ENCODE measurements at places on chromosomes 16 and 17.

DNA sequence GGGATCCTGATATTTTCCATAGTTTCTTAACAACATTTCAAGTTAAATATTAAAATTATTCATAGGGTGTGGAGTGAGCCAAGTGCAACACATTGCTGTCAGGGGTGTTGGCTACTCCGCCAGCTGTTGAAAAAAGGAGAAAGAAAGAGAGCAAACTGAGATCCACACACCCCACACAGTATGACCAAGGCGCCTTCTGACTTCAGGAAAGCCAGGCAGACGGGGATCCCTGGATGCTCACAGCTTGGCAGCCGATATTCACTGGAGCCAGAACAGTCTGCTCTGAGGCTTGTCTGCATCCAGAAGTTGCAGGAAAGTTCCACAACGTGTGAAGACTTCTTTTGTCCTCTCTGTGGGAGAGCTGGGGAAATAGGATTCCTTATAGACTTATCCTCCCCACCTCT is 9.3 kb downstream of the CHD9NB start:
- no peak for DNase-seq

DNA sequence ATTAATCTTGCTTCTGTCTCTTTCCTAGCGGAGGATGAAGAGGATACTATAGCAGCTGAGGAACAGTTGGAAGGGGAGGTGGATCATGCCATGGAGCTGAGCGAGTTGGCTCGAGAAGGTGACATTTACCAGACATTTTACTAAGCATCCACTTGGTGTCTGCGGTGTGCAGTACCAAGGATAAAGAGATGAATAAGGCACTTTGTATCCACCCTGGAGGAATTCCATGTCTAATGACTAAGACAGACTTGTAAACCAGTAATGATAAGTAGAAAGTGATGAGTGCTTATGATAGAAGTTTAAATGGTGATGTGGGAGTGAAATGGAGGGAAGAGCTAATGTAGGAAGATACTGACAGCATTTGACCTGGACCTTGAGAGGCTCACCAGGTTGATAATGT is 12.0 kb downstream of the SRCAP start:
- no peak for DNase-seq

DNA sequence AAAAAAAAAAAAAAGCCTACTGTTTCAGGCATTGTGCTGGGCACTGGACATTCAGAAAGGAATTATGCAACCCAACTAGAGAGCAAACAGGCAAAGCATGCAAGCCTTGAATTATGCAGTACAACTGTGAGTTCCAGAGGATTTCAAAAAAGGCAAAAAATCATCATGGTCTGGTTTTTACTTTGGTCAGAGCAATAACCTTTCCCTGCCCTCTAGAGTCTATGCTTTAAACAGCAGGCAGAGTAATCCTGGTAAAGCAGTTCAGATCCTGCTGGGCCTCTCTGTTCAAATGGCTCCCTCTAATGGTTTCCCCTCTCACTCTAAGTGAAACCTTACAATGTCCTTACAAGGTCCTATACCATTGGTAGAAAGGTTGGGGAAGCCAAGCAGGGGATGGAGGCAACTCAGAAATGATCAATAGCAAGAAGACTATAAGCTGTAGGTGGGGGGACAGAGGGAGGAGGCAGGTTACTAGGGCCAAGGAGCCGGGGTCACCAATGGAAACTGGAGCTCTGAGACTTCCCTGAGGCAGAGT is 4.6 kb upstream of the TAF15 start:
- DNase-seq = no peak

- no peak for DNase-seq
Measured at GRCh38 chr17:57512258-57512657, 232.8 kb downstream of the CCDC182 start.

DNA sequence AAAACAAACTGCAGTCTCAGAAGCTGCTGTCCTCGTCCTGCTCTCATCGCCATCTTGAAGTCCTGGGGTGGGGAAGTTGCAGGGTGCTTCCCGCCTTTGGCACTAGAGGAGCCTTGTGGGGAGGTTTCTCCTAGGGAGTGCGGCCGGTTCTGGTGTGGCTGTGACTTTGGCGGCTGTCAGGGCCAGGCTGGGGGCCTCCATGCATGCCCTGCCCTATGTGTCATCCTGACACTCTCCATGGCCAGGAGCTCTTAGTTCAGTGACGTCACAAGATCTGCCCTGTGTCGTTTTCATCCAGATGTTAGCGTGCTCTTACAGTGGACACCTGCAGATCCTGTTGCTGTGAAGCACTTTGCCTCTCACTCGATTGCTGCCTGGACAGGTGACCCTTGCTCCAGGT is 49.6 kb downstream of the PLD6 start:
- no peak for DNase-seq

DNA sequence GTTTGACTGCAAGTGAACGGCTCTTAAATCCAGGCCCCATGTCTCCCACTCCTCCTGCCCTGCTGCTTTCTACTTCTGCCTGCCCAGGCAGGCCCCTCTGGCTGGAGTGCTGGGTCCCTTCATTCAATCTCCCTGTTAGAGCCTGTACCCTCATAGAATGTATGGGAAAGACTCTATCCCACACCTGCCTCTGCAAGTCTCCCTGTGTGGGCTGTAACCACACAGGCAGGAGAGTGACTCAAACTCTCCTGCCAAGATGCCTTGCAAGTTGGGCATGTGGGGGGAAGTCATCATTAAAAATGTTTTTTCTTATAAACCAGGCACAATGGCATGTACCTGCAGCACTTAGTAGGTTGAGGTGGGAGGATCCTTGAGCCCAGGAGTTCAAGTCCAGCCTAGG is 77.5 kb downstream of the PLXDC1 start:
- no peak for DNase-seq

DNA sequence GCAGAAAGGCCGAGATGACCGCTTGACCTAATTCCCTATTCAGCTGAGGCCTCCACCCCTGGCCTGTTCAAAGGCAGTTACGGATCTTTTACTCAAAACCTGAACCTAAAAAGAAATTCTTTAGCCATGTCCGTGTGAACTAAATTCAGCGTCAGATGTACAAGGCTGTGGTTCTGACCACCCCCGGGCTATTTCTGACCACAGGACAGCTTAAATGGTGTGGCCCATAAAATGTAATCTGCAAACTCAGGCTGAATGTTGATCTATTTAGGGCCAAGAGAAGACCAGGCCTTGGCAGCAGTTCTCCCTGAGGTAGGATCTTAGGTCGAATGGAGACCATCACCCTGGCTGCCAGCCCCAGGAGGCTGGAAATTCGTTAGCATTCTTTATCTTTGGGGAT is 485.5 kb downstream of the WWOX start:
- DNase-seq = no peak

GRCh38 chr16:58284469-58284868 is 10.4 kb downstream of the PRSS54 start:
- DNase-seq = no peak

DNA sequence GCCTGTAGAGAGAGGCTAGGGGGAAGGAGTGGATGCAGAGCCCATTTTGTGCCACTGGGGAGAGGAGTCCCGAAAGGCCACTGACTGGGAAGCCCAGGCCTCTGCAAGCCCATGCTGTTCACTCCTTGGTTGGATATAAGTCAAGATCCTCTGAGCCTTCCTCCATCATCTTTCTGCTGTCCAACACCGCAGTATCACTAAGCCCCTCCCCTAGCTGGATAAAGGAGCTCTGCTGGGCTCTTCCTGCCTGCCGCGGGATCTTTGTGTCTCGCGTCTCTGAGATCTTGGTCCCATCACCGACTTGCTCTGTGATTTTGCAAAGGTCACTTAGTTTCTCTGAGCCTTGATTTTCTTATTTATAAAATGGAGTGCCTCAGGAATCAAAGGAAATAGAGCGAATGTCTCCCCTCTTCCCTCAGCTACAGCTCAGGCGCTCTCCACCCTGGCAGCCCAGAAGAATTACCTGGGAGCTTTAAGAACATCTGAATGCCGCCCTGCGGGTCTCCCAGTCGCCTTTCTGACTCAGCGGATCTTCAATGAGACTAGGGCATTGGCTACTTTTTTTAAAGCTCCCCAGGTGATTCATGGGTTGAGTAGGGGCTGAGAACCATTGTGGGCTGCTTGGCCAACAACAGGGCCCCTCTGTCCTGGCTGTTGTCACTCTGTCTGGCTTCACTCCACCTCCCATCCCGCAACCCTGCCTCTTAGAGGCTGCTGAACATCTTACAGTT is 25.2 kb upstream of the TMEM220 start:
- DNase-seq = no peak

DNA sequence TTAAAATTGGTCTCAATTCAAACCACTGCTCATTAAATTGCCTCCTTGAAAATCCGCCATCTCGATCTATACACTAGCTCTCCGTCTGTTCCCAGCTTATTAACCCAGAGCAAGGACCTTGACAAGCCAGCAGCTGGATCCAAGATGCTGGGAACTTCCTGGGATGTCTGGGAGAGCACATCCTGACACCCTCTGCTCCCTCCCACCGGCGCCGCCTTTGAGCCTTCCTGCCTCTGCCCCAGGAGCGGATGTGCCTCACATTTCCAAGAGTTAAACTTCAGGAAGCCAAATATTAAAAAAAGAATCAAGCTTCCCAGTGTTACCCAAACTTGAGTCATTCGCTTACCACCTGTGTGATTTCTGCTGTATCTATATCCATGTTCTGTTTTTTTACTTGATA is 107.9 kb downstream of the HAPSTR1 start:
- no peak for DNase-seq

DNA sequence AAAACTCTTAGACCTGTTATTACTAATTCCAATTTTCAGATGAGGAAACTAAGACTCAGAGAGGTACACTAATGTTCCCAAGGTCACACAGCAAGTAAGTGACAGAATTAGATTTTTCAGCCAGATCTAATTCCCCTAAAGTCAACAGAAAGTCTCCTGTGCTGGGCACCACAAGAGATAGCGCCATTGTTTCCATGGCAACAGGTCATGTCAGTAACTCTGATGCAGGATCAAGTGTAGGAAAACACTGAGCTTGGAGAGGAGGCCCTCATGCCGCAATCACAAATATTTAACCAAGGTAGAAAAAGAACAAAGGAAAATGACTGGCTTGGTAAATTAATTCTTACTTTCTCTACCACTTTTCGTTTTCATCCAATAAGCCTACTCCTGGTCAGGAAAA is 166.0 kb upstream of the CDH13 start:
- no peak for DNase-seq

GRCh38 chr16:81522108-81522701 is 77.6 kb downstream of the CMIP start:
- DNase-seq = no peak

DNA sequence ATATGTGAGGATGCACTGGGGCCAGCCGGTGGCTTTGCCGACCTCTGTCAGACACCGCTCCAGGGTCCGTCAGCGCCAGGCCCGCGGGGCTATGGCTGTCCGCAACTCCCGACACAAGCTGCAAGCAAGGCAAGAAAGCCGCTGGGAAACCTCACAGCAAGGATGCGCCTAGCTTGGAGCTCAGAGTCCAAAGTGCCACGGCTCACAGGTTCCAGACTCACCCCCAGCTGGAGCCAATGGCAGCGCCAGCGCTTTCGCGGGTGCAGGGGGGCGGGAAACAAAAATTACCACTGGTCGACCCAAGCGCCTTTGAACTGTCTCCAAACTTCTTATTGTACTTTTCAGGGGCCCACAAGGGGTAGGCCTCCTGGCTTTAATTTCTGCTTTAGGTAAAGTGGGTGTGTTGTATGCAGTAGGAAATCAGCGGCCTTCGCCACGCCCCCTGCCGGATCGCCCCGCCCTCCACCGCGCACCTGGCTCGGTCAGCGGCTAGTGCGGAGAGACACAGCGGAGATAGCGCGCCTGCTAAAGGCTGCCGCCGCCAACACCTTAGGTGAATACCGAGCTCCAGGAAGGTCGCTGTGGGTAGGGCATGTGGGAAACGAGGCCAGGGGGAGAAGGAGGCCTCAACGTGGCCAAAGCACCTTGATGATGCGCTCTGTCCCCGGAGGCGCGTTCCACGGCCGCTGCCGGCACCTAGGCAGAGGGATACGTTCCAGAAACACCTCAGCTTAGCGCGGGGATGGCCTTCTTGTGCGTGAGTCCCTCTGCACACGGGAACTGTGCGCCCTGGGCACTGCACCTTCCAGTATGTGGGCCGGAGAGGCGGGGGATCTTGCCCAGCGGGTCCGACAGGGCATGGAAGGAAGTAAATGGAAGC is 61.0 kb upstream of the RBL2 start:
- DNase-seq = peak; percentile 83

DNA sequence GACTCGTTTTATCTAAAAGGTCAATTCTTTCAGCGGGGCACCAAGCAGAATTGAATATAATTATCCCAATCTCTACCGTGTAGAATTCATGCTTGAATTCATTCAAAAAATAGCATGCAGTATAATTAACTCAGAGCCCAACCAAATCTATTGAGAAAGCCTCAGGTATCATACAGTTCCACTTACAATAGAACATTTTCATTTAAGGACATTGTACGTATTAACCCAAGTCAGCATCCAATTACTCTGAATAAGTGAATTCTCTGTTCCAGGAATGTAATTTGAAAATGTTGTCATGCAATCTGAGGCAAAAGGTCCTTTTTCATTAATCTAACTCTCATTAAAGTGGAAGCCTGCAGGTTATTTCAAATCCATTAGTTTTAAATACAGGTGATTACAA is 78.5 kb downstream of the SALL1 start:
- no peak for DNase-seq

GRCh38 chr17:6028294-6028693 is 41.9 kb upstream of the WSCD1 start:
- DNase-seq = no peak

- DNase-seq = no peak
Measured at GRCh38 chr16:85239239-85239638, 127.0 kb upstream of the CIBAR2 start.

DNA sequence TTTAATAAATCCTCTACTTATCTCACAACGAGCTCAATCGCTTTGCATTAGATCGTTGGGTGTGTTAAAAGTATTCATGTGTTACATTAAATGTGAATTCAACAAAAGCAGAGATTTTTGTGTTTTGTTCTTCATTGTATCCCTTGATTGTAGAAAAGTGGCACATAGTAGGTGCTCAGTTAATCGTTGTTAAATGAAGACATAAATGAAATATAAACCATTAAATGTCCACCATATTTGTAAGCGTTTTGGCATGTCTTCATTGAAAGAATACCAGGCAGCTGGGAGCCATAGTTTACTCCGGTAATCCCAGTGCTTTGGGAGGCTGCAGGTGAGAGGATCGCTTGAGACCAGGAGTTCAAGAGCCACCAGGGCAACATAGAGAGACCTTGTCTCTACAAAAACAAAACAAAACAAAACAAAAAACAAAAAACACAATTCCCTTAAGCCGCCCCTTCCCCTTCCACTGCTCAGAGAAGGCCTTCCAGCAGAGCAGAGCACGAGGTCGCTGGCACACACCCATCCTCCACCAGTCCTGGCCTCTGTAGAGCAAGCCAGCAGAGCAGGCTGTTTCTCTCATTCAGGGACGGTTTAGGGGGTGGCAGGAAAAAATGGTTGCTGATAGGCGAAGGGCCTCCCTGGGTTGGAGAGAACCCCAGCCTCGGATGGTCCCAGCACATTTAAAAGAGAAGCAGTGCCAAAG is 673 bp upstream of the CHD9 start:
- no peak for DNase-seq

DNA sequence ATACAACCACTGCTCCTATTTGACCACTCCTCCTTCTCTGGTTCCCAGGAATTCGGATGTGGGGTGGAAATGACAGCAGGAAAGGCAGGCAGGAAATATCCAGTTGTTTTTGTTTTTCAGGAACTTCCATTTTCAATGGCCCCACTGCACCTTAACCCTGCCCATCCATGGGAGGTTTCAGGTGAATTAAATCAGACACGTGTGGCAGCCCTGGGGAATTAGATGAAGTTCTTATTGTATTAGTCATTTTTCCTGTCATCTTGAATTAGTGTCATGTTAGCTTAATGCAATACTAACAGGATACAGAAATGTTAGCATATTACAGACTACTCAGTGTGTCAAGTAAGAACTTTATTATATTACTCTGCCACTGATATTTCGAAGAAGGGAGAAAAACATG is 146.4 kb downstream of the CHD9NB start:
- no peak for DNase-seq

GRCh38 chr17:42779936-42780850 is at the start of gene WNK4:
Gene WNK4 (plus strand): TSS chr17:42780610. CDS start chr17:42780699, 89 bp downstream.
- DNase-seq = no peak
